ENCODE measurements at places on chromosomes 3 and 15.

DNA sequence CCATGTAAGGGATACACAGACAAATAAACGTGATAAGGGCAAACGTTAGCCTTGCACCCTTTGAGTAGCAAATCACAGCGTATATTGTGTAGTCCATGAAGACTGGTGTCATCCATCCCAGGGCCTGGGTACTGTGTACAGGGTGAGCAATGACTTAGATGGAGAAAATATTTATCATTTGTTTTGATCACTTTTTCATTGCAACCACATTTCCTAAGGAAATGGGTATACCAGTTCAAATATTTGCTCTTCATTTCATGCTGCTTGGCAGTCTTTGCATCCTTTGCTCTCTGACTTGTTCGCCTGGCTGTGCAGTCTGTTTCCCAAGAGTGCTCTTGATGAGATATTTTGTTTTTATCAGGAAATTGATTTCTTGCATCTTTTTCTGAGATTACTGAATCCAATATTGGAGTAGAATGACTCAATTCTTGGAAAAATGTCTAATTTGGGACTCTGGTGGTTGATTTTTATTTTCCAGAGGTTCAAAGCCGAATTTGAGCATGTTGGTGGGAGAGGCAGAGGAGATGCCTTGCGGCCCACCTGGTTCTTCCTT lies 424.6 kb upstream of the SEMA6D start:
- DNase-seq, result no peak

GRCh38 chr15:52440946-52441345 lies 87.7 kb downstream of the MYO5A start:
- DNase-seq, result no peak

DNA sequence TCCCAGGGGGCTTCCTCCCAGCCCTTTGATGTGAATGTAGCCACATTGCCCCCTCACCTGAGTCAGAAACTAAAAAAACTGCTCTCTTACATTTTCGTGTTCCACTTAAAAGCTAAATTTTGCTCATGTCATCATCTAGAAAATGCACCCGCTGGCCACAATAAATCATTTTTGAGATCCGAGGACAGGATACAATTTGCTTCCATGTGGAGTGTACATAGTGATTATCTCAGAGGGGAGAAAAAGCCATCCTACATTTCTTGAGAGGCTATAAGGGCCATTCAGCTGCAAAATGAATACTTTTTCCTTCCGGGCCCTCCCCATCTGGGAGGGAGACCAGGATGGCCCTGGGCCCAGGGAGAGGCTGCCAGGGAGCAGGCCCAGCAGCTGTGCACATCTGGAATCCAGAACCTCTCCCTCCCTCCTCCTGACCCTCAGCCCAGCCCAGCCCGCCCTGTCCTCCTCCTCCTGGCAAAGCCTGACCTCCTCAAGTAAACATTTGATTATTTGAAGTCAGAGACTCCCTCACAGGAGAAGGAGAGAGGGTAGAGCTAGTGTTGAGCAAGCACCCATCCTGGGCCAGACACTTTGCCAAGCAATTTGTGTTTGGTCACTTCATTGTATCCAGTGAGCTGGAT lies 59.1 kb downstream of the CORO2B start:
- peak; percentile 41 for DNase-seq

DNA sequence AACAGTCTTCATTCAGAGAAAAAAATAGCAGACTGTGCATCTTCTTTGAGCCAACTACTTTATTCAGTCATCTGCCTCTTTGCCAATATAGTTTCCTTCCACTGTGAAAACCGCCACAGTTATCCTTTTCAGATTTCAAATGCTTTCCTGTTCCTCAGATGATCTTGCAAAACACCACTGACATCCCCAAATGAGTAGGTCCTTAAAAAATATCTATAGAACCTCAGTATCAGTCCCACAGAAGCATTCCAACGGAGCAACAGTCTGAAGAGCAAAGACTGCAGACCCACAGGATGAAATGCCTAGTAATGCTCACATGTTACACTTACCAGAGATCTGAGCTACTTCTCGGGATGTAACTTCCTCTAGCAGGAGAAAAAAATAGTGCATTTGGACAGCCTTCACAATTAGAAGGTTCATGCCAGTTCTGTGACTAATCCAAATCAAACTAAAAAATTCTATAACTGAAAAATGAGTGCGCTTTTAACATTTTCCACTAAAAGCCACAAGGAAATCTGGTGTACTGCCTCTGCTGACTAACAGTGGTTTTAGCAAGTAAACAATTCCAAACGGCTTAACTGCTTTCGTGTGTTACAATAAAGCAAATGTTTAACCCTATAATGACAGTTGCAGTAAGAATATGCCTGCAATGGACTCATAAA lies at the start of gene ANKRD28:
Gene ANKRD28, minus strand, starts transcription at position 338 of the 662 bp plus-strand sequence. CDS start 1,458 bp downstream, outside the sequence.
- DNase-seq, result peak; percentile 85

DNA sequence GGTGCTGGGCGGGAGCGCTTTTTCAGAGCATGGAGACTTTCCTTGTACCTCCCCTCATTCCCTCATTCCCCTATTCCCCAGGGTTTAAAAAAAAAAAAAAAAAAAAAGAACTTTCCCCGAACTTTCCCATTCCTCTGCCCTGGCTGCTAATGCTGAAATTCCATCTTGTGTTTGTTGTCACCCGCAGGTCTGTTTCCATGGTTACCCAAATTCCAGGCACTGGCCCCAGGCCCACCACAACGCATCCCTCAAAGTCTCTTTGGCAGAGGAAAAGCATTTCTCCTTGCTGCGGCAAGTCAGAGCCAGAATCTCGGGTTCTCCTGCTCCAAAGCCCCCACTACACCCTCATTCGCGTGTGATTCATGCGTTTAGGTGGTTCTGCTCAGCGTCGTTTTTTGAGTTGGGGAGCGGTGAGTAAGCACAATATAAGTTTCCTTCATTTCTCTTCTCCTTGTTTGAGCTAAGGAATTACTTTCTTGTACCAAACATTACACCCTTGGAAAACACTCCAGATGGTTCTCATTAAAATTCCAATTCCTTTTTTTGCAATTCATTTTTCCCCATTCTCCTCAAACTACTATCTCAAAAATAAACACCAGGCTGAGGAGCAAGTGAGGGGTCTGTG lies 21.6 kb downstream of the ANAPC13 start:
- peak; percentile 95 for DNase-seq

GRCh38 chr3:157061265-157061664 lies 98.7 kb downstream of the CCNL1 start:
- no peak for DNase-seq

- DNase-seq, result peak; percentile 18
Measured at GRCh38 chr3:186640473-186640818, 247 bp downstream of the FETUB start.

DNA sequence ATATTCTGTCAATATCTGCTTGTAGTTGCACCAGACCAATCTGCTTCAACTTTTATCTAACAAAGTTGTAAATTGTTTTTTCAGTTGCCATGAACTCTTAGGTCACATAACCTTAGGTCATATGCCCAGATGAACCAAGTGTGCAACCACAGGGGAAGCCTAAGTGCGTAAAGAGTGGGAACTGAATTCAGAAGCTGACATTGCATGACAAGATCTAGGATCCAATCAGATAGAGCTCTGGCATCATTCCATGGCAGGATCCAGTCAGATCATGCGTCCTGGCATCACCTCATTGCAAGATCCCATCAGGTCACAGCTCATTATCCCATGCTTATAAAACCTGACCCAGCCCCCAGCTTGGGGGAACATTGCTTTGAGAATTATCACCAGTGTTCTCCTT lies 18.9 kb upstream of the IFT57 start:
- no peak for DNase-seq

GRCh38 chr3:33062866-33063265 lies 34.1 kb downstream of the GLB1 start:
- DNase-seq, result no peak

DNA sequence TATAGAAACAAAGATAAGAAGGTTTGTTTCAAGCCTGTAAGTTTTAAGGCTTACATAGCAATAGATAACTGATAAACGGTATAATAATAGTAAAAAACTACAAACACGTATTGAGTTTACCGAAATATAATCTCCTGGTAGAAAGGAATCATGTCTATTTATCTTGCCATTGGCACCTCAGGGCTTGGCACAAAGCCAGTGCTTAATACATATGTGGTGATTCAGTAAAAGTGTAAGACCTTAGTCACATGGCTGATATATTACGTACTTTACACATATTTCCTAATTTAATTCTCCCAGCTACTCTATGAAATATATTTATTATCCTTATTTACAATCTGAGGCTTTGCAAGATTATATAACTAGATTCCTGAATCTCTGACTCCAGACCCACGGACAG lies 32.0 kb upstream of the SLCO3A1 start:
- DNase-seq, result no peak

GRCh38 chr3:49924683-49925082 lies 4.9 kb downstream of the MON1A start:
- DNase-seq, result no peak

GRCh38 chr15:51756482-51756881 lies 5.1 kb downstream of the TMOD2 start:
- DNase-seq, result no peak

DNA sequence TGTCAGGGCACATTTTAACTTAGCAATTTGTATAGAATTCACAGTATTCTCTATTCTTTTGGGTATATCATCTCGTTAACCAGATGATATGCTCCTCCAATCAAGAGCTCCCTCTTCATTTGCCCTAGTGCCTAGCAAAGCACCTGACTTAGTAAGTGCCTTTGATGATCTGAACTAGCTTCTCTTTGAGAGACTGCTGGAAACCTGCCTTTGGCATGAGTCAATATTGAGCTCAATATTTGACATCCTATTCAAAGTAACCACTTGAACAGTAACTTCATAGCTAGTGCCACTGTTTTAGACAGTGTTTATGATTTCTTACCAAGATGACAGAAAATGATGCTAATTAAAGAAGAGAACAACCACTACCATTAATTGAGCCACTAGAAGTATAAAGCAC lies 696.3 kb upstream of the UBE2E2 start:
- DNase-seq, result no peak

GRCh38 chr3:101735833-101736232 lies 11.4 kb downstream of the CEP97 start:
- no peak for DNase-seq

- no peak for DNase-seq
Measured at GRCh38 chr15:40926659-40927494, 2.3 kb upstream of the DLL4 start.

GRCh38 chr3:115062412-115062956 lies 84.6 kb downstream of the ZBTB20 start:
- no peak for DNase-seq

DNA sequence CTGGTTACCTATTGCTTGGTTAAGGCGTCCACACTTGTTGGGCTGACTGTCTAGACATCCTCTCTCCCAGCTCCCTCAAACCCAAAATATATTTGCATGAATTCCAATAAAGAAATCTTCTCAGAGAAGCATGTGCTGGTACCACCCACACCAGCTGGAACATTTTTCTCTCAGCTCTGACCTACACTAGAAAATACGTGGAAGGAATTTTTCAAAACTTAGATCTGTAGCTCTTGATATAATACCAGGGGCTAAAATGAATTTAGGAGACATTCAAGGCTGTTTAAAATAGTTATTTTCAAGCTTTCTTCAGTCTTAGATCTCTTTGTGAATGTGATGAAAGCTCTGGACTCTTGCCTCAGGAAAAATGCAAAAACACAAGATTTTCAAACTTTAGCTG lies 590.4 kb downstream of the PDCD6IP start:
- DNase-seq, result peak; percentile 90

DNA sequence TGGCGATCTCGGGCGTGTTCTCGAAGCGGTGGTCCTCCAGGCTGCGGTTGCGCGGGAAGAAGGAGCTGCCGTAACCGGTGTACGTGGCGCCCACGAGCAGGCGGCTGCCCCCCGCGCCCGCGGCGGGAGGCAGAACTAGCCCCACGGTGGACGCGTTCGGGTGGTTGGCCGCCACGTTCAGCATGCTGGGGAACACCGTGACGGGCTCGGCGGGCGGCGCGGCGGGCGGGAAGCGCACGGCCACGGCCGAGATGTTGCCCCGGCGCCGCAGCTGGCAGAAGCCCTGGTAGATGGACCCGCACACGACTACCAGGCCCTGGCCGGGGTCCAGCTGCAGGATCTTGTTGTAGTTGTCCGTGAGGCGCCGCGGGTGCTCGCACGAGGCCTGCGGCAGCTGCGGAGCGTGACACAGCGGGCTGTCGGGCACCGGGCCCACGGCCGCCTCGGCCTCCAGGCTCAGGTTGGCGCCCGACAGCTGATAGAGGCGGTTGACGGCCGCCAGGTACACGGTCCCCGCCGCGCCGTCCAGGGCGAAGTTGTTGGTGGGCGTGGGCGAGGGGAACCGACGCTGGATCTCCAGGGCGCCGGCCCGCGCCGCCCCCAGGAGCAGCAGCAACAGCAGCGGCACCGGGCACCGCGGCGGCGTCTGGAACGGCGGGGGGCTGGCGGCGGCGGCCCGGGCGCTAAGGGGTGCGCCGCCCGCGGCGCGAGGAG lies 397 bp downstream of the PLXND1 start:
- no peak for DNase-seq

- DNase-seq, result peak; percentile 74
Measured at GRCh38 chr3:154886437-154886836, 193.7 kb upstream of the MME start.

DNA sequence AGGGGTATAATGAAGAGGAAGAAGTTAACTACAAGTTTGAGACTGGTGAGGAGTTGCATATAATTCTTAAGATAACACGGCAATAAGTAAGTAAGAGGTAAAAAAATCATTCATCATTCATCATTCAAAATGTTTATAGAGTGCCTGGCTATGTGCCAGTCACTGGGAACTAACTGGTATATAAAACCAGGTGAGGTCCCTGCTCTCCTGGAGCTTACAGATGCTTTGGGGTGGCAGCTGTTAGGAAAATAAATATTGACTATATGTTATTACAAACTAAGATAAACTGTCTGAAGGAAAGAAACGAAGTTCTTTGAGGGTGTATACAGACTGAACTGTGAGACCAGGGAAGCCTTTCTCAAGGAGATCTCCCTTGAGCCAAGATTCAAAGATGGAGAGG lies 2.9 kb downstream of the CASR start:
- DNase-seq, result no peak

- DNase-seq, result no peak
Measured at GRCh38 chr3:152937234-152937633, 102.3 kb downstream of the P2RY1 start.

GRCh38 chr3:183288117-183288516 lies 35.1 kb downstream of the B3GNT5 start:
- DNase-seq, result no peak

GRCh38 chr3:5437783-5438323 lies 250.3 kb downstream of the EDEM1 start:
- peak; percentile 88 for DNase-seq

GRCh38 chr3:4656059-4656458 lies 162.9 kb downstream of the ITPR1 start:
- DNase-seq, result peak; percentile 75

DNA sequence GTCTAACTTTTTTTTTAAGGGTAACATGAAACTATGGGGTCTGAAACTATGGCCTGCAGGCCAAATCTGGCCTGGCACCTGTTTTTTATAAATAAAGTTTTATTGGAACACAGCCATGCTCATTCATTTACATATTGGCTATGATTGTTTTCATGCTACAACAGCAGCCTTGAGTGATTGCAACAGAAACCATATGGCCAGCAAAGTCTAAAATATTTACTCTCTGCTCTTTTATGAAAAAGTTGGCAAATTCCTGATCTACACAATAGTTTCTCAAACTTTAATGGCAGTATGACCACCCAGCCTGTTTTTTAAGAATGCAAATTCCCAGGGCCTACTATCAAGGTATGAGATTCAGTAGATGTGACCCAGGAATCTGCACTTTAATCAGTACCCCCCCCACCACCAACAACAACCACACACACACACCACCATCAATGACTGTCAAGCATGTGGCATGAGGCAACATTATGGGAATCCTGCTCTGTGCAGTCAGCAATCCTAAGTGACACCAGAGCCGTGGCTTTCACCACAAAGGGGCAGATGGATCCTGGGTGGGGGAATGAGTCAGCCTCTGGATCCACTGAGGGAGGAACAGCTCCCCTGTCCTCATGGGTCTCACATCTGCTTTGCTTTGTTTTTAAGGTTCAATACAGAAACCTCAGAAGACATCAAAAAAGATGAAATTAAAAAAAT lies 142.8 kb downstream of the NTRK3 start:
- DNase-seq, result no peak
